Posterior cingulate gyrus (tissue), 11 donors: ENCODE measurements at places on chromosomes 3 and 15.

GRCh38 chr15:51121118-51121517 lies 26.4 kb upstream of the TNFAIP8L3 start:
- DNase-seq: no peak

DNA sequence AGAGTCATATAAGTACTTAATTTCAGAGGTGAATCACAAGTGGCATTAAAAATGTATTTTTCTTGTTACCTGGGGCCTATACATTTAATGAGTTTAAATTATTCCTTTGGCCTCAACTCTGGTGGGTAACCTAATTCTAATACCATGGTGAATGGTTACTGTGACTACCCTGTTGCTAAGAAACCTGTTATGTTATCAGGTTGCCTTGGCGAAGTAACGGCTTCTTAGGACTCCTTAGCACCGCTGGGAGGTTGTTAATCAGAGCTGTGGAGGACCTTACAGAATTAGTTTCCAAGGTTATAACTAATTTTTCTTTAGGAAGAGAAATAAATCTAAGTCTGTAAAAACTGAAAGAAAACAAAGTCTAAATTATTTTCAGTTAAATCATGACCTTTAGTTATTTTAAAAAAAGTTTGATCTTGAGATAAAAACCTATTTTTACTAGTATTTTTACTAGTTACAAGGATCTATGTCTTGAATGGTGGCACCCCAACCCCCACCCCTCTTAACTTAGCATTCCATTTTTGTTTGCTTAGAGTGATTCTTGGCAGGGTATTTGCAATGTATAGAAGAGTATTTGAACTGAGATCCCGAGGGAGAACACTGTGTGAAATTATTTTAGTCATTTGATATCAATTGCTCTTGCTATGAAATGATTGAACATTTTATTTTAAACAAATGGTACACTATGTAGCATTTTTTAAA lies 155.5 kb downstream of the FNDC3B start:
- DNase-seq: no peak

DNA sequence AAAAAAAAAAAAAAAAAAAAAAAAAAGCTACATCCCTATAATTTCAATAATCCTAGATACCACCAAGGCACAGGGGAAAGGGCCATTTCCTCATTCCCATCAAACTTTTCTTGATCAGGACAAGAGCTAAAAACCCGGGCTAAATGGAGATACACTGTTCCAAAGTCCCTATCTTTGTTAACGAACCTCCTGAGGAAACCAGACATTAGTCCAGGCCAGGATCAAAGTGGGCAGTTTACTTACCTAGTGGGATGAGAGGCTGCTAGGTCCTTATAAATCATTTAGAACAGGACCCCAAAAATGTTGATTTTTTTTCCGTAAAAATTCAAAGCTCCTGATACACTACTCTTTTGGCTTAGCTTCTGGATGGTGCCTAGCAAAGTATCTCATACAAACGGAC lies 35.6 kb downstream of the UBR1 start:
- no peak for DNase-seq

GRCh38 chr3:132004571-132004970 lies 30.2 kb downstream of the CPNE4 start:
- no peak for DNase-seq

DNA sequence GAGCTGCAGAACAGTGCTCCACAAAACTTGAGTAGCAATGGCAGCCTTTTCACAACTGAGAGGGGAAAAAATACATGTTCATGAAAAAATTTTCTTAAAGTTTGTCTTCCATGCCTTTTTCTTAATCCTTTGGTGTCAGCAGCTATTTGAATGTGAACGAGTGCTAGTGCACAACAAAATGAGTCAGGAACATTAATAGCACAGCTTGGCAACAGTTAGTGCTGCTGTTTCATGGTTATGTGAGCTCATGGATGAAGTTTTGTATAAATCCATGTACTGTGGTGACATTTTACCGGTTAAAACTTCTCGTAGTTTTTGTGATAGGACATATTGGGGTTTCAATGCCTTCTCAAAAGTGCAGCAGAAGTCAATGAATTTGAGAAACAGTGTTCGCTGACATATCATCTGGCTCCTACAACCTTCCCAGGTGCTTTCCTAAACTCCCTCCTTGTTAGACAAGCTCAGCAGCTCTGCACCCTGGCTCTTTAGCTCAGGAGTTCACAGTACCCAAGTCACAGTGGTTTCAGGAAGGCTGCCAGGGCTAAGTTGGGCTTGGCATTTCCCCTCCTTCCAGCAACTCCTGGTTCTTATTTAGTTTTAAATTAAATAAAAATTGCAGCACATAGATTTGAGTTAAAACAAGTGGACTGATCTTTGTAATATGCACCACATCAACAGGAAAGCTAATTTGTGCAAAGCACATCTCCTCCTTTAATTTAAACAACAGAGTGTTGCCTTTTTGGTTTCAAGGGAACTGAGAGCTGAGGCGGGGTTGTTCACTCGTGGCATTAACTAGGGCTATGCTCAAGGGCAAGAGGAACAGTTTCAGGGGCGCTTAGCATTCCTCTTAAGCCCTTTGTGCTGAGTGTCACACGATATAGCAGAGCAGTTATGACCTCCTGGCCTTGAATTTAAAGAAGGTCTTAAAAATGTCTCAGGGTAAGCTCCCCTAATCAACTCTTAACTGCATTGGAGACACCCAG lies 362.8 kb downstream of the CHST2 start:
- no peak for DNase-seq

DNA sequence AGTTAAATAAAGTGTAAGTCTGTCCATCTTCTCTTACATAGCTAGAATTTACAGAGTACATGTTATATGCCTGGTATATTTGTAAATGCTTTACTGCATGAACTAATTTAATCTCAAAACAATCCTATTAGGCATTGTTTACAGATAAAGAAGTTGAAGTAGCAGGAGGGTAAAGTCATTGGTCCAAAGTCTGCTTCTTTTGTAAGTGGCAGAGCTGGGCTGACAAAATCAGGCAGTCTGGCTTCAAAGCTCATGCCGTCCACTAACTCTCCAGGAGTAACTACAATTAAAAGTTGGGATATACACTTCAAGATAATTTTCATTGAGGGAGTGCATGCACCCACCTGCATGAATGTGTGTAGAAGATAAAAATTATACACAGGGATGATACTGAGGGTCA lies 27.3 kb downstream of the VGLL3 start:
- DNase-seq: no peak

GRCh38 chr3:15094187-15094875 lies 4.6 kb downstream of the RBSN start:
- DNase-seq: no peak

GRCh38 chr3:141067206-141067974 lies 16.2 kb downstream of the SPSB4 start:
- DNase-seq: no peak

DNA sequence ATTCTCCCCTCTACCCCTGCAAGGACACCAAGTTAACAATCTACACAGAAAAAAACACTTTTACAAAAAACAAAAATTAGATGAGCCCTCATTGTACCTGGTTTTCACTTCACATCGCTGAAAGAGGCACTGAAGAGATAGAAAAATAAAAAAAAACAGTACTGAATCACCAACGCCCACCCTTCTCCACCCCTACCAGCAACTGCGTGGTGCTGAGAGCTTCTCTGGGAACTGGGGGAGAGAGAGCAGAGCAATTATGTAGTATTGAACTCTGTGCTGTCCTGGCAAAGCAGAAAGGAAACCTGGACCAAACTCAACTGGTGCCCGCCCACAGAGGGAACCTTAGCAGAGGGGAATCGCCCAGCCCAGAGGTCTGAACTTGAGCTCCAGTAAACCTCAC lies 44.6 kb downstream of the WDR49 start:
- no peak for DNase-seq

DNA sequence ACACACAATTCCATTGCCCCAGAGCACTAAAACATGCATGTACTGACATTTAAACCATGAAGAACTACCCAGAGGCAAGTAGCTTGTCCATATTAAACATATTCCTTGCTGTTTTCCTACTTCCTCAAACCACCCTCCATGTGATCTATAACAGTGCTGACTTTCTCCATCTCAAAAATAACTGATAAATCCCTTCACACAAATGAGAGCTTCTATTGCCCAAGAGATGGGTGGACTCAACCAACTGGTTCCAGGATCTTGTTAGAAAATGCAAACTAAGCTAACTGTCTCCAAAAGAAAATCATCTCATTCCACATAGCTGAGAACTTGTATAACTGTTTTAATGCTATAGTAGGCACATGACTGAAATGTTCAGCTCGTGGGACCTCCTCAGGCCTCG lies 29.6 kb downstream of the DCLK3 start:
- no peak for DNase-seq

DNA sequence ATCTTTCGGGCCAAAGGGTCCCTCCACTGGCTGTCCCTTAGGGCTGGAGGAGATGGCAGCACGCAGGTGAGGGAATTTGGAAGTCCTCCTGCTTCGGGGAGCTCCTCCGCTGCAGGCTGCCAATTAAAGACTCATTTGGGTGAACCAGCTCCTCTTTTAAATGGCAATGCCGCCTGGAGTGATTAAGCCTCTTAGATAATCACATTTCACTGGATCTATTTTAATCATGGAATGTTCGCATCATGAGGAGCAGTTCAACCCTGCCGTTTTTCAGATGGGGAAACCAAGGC lies 117.9 kb downstream of the LIPC start:
- DNase-seq: no peak
